ENCODE measurements at places on chromosomes 6 and 20.

GRCh38 chr20:32858701-32859372 is at the start of gene EFCAB8:
Gene EFCAB8, plus strand, starts transcription at chr20:32858923. Its CDS starts 4,870 bp downstream, at chr20:32863793.
- no peak for DNase-seq

DNA sequence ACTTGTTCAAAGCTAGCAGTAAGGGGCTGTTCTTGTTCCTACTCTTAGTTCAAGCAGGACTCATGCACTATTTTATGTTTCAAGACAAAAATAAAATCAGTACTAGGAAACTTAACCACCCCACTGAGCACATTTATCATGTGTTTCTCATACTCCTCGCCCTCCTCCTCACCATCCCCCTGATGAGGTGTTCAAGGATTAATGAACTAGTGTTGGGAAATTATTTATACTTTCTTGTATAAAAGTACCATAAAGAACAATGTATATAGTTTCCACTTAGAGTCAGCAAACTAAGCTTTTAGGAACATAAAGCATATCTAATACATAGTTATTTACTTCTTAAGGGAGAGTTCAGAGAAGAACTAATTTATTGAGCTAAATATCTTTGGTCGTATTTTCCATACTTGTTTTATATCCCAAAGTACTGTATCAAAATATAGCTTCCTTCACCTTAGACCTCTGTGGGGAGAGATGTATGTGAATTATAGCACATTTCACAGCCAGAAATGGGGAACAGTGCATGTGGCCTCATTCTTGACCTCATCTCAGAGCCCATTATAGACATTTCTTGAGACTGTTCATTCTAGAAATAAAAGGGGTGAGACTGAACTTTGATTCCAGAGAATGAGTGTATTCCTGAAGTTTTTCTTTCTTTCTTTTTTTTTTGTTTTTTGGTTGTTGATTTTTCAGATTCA is 326.5 kb upstream of the MAP3K7 start:
- DNase-seq = no peak

DNA sequence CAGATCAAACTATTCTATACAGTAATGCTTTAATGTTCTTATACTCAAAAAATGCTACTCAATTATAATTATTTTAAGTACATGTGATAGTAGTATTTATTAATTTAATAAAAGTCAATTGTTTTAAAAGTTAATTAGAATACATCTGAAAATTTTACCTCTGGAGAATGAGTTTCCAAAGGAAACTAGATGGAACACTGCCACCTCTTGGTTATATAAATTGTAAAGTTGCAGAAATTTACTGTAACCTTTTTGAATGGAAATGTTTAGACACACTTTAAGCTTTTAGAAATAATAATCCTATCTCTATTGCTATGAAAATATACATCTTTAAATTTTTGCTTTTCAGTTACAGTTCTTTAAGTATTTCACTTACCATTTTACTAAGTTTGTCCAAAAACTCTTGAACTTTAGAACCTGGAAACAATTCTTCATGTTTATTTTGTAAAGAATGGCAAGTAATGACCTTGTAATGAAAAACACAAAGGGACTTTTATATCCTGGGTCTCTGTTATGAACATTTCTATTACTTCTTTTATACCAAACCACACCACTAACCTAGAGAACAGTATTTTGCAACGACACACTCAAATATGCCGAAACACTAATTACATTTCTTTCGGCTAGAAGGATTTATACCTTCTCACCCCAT is 10.9 kb upstream of the BMP5 start:
- DNase-seq = peak; percentile 5

DNA sequence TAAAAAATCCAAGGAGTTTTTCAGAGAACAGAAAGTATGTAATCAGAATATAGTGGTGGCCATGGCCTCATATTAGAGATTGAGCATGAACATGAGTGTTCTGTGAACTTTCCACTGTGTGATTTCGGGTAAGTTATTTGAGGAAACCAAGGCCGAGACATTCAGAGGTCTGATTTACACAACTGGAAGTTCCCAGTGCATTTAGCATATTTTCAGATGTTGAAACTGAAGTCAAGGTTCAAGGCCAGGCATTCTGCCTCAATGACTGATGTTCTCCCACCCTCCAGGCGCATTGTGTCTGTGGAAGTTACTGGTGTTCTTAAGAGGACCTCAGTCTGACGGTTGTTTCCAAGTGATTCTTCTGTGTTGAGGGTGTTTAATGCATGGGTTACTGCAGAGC is 26.2 kb downstream of the RNF144B start:
- DNase-seq = no peak

DNA sequence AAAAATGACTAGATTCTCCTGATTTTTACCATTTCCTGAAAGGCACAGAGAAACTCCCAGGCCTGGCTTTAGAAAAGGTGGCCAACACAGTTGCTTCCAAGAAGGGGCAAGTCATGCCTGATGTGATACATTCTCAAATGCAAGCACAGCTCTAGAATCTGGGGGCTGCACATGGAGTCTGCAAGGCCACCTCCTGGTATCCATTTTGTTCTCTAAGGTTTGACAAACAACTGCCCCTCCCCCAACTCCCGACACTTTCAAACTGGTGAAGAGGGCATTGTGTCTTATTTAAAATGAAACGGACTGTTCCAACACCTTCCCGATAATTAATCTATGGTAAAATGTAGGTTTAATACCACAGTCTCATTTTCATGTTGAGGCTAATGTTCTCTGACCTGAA is 220.2 kb upstream of the CEP162 start:
- no peak for DNase-seq

Data from GM03348 (cell line).